ENCODE measurements at places on chromosomes 6 and 20. TPM values are rescaled to one million over a fixed set of nuclear protein-coding genes. Genes with fewer than 3 reads are reported as not detected.
A peak's percentile ranks its signal among the peaks of the same experiment; 100 is the strongest.

GRCh38 chr6:139680819-139681218, 306.4 kb upstream of the CITED2 start:
- no peak for DNase-seq

DNA sequence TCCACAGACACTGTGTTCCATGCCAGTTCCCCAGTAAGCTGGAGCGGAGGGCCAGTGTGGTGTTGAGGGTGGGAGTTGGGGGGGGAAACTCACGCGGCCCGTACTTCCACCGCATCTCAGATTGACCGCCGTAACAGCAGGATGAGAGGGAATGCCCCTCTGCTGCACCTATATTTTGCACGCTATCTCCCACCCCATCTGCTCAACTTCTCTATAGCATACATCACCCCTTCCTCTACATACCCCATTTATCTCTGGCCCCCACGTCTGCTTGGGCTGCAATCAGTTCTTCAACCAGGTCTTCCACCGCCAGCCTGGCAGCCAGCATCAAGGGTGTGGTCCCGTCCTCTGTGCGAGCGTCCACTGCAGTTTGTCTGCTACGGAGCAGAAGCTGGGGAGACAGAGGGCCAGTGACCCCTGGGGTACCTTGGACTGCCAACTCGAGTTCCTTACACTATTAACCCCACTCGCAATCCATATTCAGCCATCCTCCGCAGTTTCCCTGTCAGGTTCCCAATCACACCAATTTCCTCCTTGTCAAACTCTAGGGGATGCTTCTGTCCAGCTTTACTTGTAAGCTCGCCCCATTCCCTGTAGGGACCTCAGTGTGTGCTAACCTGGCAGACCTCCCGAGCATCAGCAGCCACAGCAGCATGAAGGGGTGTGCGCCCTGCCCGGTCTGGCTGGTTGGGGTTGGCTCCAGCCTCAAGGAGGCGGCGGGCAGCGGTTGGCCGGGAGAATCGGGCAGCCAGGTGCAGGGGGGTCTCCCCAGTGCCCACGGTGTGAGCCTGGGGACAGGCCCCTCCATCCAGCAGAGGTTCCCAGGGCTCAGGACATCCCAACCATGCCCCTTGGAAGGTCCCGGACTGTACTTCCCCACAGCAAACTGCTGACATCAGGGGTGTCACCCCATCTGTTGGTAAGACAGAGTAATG, 4.5 kb upstream of the GPSM3 start:
- no peak for DNase-seq

GRCh38 chr6:43291708-43292107, 6.4 kb upstream of the SLC22A7 start:
- DNase-seq: no peak

GRCh38 chr6:138346302-138347195, 31.2 kb upstream of the SMIM28 start:
- no peak for DNase-seq

DNA sequence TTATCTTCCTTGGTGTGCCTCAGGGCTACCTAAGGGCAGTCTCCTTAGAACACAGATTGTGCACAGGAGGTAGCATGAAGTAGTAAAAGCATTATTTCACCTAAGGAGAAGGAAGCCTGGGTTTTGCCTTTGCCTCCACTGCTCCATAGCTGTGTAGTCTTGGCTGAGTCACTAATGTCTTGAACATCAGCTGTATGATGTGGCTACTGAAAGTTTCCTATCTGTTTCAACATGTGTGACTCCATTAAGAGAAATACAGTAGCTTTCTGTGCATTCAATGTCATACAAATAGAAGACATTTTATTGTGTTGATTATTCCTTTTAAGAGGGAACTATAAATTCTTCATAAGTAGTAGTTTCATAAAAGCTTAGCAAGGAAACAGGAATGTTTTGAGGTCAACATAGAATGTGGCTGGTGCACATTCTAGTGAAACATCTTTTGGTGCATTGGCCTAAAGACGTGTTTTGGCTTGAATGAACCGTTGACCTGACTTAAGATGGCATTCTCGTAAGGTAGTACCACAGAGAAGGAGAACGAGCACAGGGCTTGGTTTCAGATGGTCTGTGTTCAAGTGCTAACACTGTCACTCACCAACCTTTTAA, 70.6 kb downstream of the CTNNBL1 start:
- DNase-seq: no peak

TENT5A gene
- polyA plus RNA-seq: 13.6 TPM

- DNase-seq: no peak
Observed at GRCh38 chr20:1800777-1801176, 94.4 kb upstream of the SIRPA start.

SNAP25 gene
- polyA plus RNA-seq: 3.7 TPM

DNA sequence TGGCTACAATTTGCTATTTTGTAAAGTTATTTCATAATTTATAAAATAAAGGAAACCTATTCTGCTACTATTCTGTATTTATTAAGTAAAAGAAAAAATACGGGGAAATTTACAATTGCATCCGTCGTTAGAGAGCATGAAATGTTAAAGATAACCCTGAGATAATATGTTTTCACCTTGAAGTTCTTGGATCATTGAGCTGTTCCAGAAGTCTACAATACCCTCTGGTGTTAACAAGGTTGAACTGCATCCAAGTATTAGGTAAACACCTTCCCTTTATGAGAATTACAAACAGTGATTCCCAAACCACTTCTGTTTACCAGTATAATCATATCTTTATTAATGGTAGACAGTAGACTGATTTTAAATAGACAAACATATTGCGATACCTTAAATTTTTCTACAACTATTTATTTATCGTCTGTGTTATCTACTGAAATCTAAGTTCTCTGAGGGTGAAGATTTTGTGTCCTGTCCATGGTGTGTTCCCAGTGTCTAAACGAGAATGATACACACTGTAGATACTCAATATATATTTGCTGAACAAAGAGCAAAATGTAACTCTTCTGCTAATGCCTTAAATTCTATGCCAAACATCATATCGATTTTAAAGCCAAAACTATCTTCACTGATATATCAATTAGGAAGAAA, 28.2 kb downstream of the TBC1D32 start:
- peak; percentile 8 for DNase-seq

DNA sequence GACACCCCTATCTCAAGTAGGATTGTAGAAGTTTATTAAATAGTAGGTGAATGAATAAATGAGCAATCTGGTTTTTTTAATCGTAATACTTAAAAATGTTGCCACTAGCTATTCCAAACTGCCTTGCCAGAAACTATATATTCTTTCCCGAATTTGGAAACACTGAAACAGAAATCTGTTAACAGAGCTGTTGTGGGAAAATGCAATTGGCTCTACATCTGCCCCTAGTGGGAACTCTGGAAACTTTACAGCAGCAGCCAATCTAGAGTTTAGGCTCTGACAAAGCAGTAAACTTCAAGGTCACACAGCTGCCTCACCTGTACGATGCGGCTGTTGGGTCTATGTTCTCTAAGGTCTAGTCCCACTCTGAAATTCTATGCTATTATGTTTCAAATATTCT, 41.7 kb downstream of the SYNE1 start:
- no peak for DNase-seq

GRCh38 chr6:109055771-109056235, 38.8 kb downstream of the SESN1 start:
- DNase-seq: no peak

Data from right lung (tissue), 10 donors.